Activated CD4-positive, alpha-beta T cell treated with anti-CD3 and anti-CD28 coated beads, Interleukin-2, amount 10 ng/mL, durations not matched to agents 24 days and 14 days (primary cell): ENCODE measurements at places on chromosomes 3 and 15. TPM values are rescaled to one million over a fixed set of nuclear protein-coding genes. Genes with fewer than 3 reads are reported as not detected.

DNA sequence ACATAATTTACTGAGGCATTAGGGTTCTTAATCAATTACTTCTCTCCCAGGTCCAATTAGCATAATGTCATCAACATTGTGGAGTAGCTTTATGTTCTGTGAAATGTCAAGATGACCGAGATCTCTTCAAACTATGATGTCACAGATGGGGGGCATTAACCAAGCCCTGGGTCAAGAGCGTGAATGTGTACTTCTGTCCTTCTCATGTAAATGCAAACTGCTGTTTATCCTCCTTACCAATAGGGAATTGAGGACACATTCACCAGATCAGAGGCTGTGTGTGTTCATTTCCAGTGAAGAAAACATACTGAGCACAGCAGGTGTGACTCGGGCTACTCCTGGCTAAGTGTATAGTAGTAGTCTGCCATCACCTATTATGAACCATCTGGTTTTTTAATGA lies 177.9 kb downstream of the MINAR1 start:
- no peak overlapping the region for H3K27ac ChIP-seq
- DNase-seq = no peak
- peaks cover 6% of the 10 kb centered on the region for H3K27me3 ChIP-seq

DNA sequence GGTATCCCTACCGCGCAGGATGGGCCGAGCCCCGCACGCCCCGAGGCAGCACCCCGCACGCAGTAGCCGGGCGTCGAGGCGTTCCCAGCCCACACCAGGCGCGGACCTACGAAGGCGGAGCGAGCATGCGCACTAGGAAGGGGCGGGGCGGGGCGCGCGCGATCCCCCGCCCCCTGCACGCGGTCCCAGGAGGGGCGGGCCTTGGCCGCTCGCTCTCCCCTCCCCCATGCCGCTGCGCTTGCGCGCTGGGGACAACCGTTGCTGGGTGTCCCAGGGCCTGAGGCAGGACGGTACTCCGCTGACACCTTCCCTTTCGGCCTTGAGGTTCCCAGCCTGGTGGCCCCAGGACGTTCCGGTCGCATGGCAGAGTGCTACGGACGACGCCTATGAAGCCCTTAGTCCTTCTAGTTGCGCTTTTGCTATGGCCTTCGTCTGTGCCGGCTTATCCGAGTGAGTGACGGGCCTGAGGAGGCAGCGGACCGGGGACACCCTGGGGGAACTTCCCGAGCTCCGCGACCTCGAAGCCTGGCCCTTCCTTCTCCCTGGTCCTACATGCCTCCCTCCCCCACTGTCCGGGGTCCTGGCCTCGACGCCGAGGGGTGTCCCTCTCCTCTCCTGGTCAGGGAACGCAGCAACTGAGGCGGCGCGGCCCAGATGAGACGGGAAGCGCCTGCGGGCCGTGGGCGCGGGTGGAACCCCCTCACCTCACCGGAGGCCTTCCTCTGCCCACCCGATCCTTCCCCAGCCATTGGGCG lies at the start of gene SPESP1:
Gene SPESP1 (plus strand): TSS at position 258 of the 755 bp plus-strand sequence. CDS start 129 bp downstream, at position 387.
- peak; percentile 78 for DNase-seq
- H3K27me3 ChIP-seq = peaks cover 11% of the 10 kb centered on the region
- no peaks in the 10 kb centered on the region for H3K36me3 ChIP-seq
- H3K4me1 ChIP-seq = no peaks in the 10 kb centered on the region
- peak within 1 kb of the TSS; percentile 63 for H3K4me3 ChIP-seq

GRCh38 chr15:59830098-59830497 lies 141.0 kb upstream of the BNIP2 start:
- H3K27me3 ChIP-seq = peaks cover 11% of the 10 kb centered on the region
- H3K4me1 ChIP-seq = peaks cover 9% of the 10 kb centered on the region
- no peak overlapping the region for H3K27ac ChIP-seq
- no peaks in the 10 kb centered on the region for H3K36me3 ChIP-seq

Gene SENP7
- 8.1 and 9.5 TPM in 2 replicates for total RNA-seq

- no peaks in the 10 kb centered on the region for H3K27me3 ChIP-seq
- H3K27ac ChIP-seq = no peak overlapping the region
- no peak overlapping the region for H3K4me3 ChIP-seq
- no peaks in the 10 kb centered on the region for H3K36me3 ChIP-seq
These were observed 14.7 kb downstream of the FHIT start for GRCh38 chr3:61236556-61236955.

DNA sequence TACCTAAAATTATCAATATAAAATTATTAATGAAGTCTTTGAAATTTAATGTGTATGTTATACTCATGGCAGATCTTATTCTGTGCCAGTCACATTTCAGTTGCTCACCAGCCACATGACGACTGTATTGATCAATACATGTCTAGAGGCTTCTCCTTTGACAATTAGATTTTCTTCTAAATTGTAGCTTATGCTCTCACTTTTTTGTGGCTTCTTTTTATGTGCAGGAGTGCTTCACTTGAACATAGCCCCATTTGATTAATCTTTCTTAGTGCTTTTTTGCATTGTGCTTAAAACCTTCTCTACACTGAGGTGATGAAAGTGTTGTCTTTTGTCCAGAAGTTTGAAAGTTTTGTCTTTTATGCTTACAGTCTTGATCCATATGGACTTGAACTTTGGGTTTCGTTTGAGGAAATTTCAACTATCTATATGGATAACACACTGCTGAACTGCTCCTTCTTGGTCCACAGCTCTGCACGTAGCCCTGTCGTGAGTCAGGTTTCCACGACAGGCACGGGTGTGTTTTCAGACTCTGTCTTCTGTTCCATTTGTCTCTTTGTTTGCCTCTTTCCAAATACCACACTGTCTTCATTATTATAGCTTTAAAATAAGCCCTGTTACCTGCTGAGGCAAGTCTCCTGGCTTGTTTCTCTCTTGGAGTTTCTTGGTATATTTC lies 393.9 kb upstream of the CFAP20DC start:
- H3K4me3 ChIP-seq = peak overlapping the region; percentile 73
- peaks cover 44% of the 10 kb centered on the region for H3K4me1 ChIP-seq
- no peaks in the 10 kb centered on the region for H3K27me3 ChIP-seq

GRCh38 chr15:39889601-39890000 lies 30.5 kb downstream of the GPR176 start:
- no peaks in the 10 kb centered on the region for H3K4me1 ChIP-seq
- no peaks in the 10 kb centered on the region for H3K36me3 ChIP-seq
- H3K4me3 ChIP-seq = no peak overlapping the region
- DNase-seq = no peak
- peaks cover 13% of the 10 kb centered on the region for H3K27me3 ChIP-seq
- no peak overlapping the region for H3K27ac ChIP-seq

- peak overlapping the region; percentile 38 for H3K27ac ChIP-seq
- H3K36me3 ChIP-seq = peaks cover 25% of the 10 kb centered on the region
- no peak overlapping the region for H3K4me3 ChIP-seq
These were observed 46.1 kb upstream of the TNFSF10 start for GRCh38 chr3:172569128-172570008.

- H3K27ac ChIP-seq = no peak overlapping the region
- no peak for DNase-seq
- no peaks in the 10 kb centered on the region for H3K36me3 ChIP-seq
- no peak overlapping the region for H3K4me3 ChIP-seq
These were observed 149.6 kb upstream of the RGMA start for GRCh38 chr15:93238641-93239040.

DNA sequence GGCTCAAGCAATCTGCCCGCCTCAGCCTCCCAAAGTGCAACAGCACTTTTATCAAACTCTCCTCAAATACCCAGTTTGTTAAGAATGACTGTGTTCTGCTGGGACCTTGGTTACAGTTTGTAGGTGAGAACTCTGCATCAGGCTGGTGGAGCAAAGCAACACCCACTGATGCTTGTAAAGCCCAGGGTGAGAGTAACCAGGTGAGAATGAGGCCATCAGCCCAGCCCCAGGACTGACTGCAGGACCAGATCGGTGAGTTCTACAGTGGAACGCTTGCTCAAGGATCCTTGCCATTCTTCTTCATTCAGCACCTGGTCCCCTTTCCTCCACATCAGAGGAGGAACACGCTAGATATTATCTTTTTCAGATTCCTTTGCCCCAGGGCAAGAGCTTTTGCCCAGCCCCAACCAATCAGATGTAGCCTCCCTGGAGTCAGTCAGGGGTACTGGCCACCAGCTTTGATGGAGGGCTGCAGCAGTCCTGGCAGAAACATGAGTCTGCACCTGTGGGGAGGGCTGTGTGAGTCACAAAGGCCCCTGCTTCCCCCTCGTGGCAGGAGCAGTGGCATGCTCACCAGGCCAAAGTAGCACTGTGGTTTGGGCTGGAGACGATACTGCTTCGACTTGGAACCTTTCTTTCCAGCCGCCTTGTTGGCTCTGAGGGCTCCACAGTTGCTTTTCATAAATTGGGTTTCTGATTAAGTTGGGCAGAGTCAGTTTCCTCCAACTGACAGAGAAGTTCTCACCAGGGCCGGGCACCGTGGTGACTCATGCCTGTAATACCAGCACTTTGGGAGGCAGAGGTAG lies 3.5 kb upstream of the SHISA5 start:
- peak overlapping the region; percentile 38 for H3K4me3 ChIP-seq
- H3K27me3 ChIP-seq = no peaks in the 10 kb centered on the region
- H3K4me1 ChIP-seq = peaks cover 40% of the 10 kb centered on the region
- peak overlapping the region; percentile 44 for H3K27ac ChIP-seq
- peak; percentile 91 for DNase-seq
- H3K36me3 ChIP-seq = peaks cover 4% of the 10 kb centered on the region

DNA sequence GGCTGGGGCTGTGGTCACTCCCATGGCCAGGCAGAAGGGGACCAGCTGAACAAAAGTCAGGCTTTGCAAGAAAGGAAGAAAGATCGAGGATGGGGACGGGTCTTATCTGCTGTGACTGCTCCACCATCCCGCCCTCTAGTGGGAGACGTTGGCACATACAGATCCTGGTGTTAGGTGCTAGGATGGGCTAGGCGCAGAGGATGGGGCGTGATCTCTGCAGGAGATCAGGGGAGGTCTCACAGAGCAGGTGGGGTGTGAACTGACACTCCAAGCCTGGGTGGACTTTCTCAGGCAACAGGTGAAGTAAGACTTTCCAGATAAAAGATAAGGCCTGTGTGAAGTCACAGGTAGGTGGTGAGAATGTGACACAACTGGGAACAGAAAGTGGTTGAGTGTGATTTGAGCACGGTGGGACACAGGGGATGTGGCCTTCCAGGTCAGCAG lies 141.9 kb upstream of the SMAD3 start:
- peaks cover 9% of the 10 kb centered on the region for H3K4me1 ChIP-seq
- H3K36me3 ChIP-seq = no peaks in the 10 kb centered on the region

GRCh38 chr3:139357899-139358298 lies 14.1 kb downstream of the MRPS22 start:
- peak overlapping the region; percentile 49 for H3K27ac ChIP-seq
- H3K27me3 ChIP-seq = no peaks in the 10 kb centered on the region
- DNase-seq = no peak
- peaks cover 16% of the 10 kb centered on the region for H3K4me1 ChIP-seq
- no peak overlapping the region for H3K4me3 ChIP-seq
- H3K36me3 ChIP-seq = peaks cover 81% of the 10 kb centered on the region

Gene LTF
- not detected in 2 replicates for total RNA-seq

- peaks cover 85% of the 10 kb centered on the region for H3K4me1 ChIP-seq
- peak overlapping the region; percentile 86 for H3K27ac ChIP-seq
- H3K36me3 ChIP-seq = peaks cover 66% of the 10 kb centered on the region
These were observed 40.1 kb downstream of the OXNAD1 start for GRCh38 chr3:16305111-16305541.

- no peak overlapping the region for H3K27ac ChIP-seq
- peaks cover 8% of the 10 kb centered on the region for H3K4me1 ChIP-seq
- no peak for DNase-seq
- peaks cover 65% of the 10 kb centered on the region for H3K36me3 ChIP-seq
These were observed 46.6 kb downstream of the CEP70 start for GRCh38 chr3:138547342-138547975.

- no peaks in the 10 kb centered on the region for H3K27me3 ChIP-seq
- H3K4me3 ChIP-seq = peak overlapping the region; percentile 97
- H3K4me1 ChIP-seq = peaks cover 70% of the 10 kb centered on the region
- peak overlapping the region; percentile 92 for H3K27ac ChIP-seq
These were observed 2.2 kb downstream of the USP3 start for GRCh38 chr15:63506537-63507035.

DNA sequence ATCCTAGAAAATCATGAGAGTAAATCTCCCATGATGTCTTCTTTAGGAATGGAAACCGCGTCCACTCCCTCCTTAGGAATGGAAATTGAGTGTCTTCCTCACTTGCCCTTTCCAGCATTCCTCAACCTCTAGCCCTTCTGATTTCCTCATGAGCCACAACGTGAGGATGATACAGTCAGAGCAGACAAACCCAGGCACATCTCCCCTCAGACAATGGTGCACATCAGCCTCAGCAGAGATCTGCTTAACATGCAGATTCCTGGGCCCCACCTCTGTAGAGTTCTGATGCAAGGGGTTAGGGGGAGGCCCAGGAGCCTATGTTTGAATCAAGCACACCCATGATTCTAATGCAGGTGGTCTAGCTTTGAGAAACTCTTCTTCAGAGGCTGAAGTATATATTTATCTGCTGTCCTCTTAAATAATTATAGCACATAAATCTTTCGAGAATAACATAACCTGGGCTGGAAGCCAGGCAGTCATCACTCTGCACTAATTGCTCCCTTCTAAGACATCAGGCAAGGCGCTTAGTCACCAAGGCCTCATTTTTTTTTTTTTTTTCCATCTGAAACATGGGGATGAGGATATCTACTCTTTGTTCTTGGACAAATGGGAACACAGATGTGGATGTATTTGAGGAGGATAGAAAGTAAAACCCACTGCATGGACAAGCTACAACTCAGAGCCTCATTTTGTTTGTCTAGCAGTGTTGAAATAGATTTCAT lies 81.7 kb downstream of the PRICKLE2 start:
- H3K27ac ChIP-seq = no peak overlapping the region
- no peak for DNase-seq
- H3K4me3 ChIP-seq = no peak overlapping the region
- H3K36me3 ChIP-seq = no peaks in the 10 kb centered on the region
- H3K27me3 ChIP-seq = no peaks in the 10 kb centered on the region

GRCh38 chr15:39578851-39579486 lies 1.9 kb upstream of the THBS1 start:
- H3K27me3 ChIP-seq = peaks cover 65% of the 10 kb centered on the region
- DNase-seq = no peak
- H3K27ac ChIP-seq = no peak overlapping the region
- H3K4me3 ChIP-seq = no peak overlapping the region
- peaks cover 25% of the 10 kb centered on the region for H3K4me1 ChIP-seq

- peaks cover 13% of the 10 kb centered on the region for H3K4me1 ChIP-seq
- H3K27me3 ChIP-seq = no peaks in the 10 kb centered on the region
- no peak overlapping the region for H3K27ac ChIP-seq
- DNase-seq = no peak
These were observed 128.8 kb downstream of the PLCL2 start for GRCh38 chr3:17013571-17013970.

Gene TMEM39A
- total RNA-seq = 44.0 and 52.2 TPM in 2 replicates

DNA sequence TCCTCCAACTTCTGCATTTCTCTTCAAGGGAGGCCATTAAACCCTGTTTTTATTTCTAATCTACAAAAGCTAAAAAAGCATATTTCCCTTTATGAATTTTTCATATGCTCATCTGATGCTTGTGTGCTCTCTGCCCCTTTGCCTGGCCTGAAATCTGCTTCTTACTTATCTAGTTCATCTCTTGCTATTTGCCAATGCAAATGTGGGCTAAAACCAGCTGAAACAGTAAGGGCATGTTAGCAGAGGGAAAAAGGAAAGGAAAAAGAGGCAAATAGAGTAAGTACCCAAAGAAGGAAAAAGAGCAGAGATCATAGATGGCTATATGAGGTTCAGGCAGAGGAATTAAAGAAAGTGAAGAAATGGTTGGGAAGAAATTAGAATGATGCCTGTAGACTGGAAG lies 185.2 kb downstream of the CNTN4 start:
- no peaks in the 10 kb centered on the region for H3K36me3 ChIP-seq
- DNase-seq = no peak
- H3K27ac ChIP-seq = no peak overlapping the region
- H3K4me1 ChIP-seq = no peaks in the 10 kb centered on the region

Gene CYP1A2
- not detected in 2 replicates for total RNA-seq
